ENCODE measurements at places on chromosomes 5 and 9.

DNA sequence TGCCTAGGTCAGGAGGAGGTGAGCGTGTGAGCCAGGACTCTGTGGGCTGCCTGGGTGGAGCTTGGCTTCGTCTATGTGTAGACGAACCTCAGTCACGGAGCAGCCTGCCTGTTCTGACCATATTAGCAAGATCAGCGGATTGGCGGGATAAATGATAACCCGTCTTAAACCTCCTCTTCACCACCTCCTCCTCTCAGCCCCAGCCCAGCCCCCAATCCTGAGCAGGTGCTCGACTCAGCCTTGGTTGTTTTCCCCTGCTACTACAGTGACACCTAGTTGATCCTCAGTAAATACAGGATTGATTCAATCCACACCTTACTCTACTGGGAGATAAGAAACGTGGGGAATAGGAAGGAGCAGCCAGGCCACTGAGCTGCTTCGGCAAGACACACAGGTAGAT, 286.1 kb downstream of the IRX2 start:
- no peak for DNase-seq

DNA sequence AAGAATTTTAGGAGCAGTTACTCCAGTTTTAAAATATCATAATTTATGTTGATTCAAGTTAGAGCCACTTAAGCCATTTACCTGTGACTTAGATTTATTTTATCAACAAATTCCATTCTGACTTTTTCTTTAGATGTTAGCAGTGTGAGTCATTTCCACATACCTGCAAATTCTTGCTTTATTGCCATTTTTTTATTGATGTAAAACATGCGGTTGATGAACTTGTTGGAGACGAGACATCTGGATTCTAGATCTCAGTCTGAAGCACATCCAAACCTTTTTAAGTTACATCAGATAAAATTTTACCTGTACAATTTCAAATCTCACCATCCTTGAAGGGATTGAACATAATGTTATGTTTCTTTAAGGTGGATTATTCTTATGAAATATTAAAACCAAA, 240.9 kb downstream of the IRX1 start:
- DNase-seq: no peak

- no peak for DNase-seq
Measured at GRCh38 chr9:88007291-88007650, 32.9 kb upstream of the CDK20 start.

GRCh38 chr9:97468658-97469448, 32.6 kb upstream of the TMOD1 start:
- no peak for DNase-seq

DNA sequence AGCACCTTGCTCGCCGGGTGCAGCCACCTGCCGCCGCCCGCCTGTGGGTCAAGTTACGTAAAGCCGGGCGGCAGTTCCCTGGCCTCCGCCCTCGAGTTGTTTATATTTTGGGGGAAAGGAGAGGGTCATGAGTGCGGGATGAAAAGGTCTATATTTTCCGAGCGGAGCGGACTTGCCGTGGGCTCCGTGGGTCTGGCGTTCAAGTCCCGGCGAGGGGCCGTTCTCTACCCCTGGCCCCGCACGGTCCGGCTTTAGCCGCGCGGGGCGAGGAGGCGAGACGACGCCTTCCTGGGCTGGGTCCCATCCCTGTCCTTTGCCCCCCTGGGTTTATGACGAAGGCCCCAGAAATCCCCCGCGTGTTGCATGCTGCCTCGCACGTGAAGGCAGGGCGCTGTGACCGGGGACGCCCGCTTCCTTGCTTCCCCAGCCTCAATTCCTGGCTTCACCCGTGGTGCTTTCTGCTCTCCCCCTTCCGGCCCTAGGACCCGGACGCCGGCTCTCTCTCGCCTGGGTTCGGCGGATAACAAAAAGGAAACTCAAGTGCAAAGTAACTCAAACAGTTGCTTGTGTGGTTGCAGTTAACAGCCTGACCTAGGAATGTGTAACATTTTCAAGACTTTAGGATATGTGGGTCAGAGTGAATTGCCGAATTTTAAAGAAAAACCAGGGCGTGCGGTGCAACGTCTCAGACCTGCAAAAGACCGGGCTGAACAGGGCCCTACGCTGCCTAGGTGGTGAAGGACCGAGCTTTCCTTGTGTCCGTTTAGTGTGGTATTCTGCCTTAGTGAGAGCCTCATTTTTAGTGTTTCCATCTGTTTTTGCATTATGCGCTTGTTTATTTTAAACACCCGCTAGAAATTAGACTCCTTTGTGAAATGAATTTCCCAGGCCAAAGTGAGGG, 810 bp downstream of the VPS13A start:
- peak; percentile 37 for DNase-seq

- DNase-seq: no peak
Measured at GRCh38 chr9:108322326-108323098, 533.3 kb downstream of the ACTL7B start.

DNA sequence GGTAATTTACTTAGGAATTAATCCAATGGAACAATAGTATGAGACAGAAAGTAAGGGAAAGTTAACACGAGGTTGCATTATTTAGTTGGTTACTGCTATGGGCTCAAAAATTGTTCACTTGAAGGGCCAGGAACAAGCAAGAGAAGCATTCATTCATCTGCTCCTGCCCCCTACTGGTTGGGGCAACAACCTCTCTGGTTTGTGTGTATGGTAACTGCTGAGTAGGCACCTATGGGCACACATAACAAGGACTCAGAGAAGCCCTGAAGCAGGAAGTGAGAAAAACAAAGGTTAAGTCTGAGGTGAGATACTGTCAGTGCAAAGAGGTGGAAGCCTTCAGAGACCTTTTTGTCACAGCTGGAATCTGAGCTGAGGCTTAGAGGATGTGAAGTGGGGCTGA, 34.4 kb upstream of the RANBP6 start:
- DNase-seq: no peak

- no peak for DNase-seq
Measured at GRCh38 chr5:157193699-157194424, 13.2 kb downstream of the ITK start.

GRCh38 chr5:42507451-42508097, 84.3 kb downstream of the GHR start:
- DNase-seq: no peak

- DNase-seq: no peak
Measured at GRCh38 chr5:10499776-10500175, 58.1 kb downstream of the ROPN1L start.

- no peak for DNase-seq
Measured at GRCh38 chr9:88533951-88534455, 975 bp upstream of the NXNL2 start.

GRCh38 chr5:150409638-150410523, 2.8 kb downstream of the CD74 start:
- DNase-seq: no peak

DNA sequence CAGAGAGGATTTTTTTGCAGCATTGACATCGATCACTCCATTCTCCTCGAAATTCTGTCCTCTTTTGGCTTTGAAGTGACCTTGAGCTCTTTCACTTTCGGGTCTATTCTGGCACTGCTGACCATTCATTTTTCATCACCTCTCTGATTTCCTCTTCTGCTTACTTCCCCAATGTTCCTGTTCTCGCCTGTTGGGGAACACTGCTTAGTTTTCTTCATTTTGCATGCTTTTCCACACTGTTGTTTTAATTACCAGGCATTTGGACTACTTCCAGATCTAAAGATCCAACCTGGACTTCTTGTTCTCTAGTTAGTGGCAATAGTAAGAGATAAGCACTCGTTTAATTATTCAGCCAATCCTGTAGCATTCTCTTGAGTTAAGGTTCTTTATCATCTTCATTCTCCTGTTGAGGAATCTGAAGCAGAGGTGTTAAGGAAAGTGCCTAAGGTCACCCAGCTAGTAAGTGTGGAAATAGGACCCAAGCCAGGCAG, 53.4 kb downstream of the MAN2A1 start:
- DNase-seq: no peak

DNA sequence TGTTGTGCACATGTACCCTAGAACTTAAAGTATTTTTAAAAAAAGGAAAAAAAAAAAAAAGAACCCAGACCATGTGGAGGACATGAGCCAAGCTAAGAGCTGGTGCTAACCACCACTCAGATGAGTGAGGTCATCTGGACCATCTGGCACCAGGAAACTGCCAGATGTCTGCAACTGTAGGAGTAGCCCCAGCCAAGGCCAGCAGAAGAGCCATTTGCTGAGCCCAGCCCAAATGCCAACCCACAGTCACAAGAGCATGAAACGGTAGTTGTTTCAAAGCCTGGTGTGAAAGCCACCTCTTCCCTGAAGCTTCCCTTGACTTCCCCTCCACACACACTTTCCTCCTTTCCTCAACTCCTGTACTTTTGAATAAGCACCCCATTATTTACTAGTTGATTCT, 69.2 kb upstream of the FCN1 start:
- DNase-seq: no peak

GRCh38 chr5:151451626-151452520, 4.5 kb downstream of the SLC36A1 start:
- DNase-seq: no peak

DNA sequence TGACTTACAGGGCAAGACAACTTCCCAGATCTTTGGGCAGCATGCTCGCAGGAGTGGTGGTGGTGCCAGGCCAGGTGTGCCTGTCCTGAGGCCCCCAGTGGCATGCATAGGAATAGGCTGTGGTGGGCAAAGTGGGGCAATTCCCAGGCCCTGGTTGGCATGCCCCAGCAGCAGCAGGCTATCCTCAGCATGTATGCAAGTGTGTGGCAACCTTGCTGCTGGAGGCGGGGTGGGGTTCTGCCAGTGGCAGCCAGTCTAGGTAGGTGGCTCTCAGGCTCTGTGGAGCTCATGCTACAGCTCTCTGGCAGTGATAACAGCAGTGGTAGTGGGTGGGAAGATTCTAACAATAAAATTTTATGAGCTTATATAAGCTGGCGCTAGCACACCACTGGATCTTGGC, 27.7 kb upstream of the C6 start:
- no peak for DNase-seq

- DNase-seq: no peak
Measured at GRCh38 chr5:96817506-96817905, 9.8 kb upstream of the ERAP1 start.

DNA sequence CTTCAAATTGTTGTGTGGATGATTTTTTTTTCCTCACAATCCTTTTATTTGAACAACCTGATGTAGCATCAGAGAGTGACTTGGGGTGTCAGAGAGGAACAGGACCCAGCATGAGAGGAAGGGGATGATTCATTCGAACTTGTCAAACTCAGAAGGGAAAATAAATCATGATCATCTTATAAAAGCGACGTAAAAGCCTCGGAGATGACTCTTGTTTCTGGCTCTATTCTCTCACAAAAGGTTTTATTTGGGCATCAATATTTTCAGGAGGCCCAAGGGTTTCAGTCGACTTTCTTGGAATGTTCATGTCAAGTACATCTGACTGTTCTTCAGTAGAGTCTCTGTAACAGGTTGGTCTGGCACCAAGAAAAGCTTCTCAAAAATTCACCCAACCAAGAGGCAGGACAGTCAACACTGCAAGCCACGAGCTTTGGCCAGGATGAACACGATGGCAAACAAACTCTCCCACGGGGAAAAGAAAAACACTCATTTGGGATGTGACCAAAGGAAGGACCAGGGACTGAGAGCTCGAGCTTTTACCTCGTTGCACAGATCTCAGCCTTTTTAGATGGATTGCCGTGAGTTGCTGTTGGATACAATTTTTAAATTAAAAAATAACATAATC, 55.1 kb downstream of the ANKH start:
- no peak for DNase-seq

GRCh38 chr9:34346873-34347799, 17.8 kb downstream of the NUDT2 start:
- DNase-seq: no peak

GRCh38 chr5:136202469-136203205, 9.7 kb upstream of the SMIM32 start:
- DNase-seq: no peak

GRCh38 chr9:34334337-34334824, 5.0 kb downstream of the NUDT2 start:
- no peak for DNase-seq

GRCh38 chr5:56517011-56517416, 283.9 kb upstream of the ANKRD55 start:
- DNase-seq: no peak

DNA sequence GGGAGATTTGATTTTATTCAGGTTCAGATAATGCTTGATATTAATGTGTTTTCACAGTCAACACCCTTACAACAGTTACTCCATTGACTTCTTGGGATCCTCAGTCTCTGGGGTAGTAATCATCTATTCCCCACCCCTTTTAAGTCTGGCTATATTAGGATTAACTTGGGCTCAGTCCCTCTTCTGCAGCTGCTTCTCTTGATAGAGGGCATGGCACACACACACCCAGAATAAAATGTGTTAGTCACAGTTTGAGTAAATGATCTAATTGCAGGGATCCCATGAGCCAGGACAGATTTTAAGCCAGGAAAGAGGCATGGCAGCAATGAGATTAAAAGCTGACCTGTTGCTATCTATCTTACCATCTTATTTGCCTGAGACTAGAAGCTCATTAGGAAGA, 53.7 kb upstream of the VLDLR start:
- DNase-seq: no peak

- DNase-seq: no peak
Measured at GRCh38 chr5:149770236-149770635, 40.1 kb downstream of the PPARGC1B start.
